ENCODE measurements at places on chromosomes 13 and 19.

DNA sequence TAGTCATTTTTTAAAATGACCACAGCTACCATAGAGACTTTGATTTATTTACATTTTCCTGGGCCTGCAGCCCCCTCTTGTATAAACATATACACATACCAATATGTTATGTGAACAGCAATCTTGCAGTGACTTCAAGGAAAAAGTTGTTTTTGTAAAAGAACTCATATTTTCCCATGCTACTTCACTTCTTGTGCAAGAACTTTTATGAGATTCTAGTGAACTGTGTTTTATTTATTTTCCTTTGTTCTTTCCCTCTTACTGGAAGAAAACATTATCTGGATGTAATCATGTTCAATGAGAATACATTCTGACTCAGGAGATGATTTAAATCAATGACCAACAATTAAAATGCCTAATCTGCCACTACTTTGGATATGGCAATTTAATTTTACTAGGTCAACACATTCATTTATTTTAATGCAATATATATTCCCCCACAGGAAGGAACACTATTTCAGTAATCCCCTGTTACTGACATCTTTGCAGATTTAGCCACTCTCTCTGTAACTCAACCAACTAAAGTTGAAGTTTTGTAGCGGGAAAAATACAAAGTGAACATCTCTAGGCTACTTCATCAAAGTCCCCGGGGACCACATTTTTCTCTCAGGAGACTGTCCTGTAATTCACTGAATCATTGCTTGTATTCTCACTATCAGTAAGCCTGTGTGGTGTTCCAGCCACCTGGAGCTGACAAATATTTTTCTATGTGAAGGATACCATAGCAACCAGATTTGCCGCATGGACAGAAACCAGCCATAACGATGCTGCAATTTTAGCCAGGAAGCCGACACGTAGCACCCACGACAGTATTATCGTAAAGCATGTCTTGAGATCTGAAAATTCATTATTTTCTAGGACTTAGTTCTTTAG, 90.5 kb downstream of the STARD13 start:
- no peak for DNase-seq

DNA sequence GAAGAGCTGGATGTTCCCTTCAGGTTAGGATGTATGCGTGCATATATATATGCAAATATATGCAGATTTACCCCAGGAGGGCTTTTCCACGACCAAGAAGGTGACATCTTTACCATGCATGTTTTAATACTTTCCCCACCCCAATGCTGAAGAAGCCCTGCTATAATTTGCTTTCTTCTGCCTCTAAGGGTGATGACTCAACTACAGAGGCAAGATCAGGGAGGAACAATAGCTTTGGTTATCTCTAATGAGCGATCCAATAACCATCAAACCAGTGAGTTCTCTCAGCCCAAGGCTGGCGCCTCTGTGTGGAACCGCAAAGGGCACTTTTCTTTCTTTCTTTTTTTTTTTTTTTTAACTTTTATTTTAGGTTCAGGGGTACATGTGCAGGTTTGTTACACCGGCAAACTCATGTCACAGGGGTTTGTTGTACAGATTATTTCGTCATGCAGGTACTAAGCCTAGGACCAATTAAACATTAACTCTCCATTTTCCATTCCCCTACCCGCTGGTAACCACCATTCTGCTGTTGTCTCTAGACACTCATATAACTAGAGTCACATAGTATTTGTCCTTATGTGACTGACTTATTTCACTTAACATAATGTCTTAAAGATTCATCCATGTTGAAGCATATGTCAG, 25.7 kb upstream of the UBE2L5 start:
- DNase-seq = no peak

- DNase-seq = no peak
Observed at GRCh38 chr13:110538632-110539031, 22.9 kb downstream of the RAB20 start.

DNA sequence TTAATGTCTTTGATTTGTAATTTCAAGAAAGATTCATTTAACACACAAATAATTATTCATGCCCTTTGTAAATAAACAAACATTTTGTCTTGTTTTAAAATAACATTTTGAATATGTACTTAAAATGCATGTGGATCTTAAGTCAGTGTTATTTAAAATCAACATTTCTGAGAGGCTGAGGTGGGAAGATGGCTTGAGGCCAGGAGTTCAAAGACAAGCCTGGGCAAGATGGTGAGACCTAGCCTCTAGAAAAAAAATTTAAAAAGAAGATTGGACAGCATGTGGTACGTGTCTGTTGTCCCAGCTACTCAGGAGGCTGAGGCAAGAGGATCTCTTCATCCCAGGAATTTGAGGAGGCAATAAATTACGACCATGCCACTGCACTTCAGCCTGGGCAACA, 1268.2 kb downstream of the SLITRK1 start:
- DNase-seq = no peak

- DNase-seq = no peak
Observed at GRCh38 chr13:26558987-26559386, 1.5 kb downstream of the WASF3 start.

- no peak for DNase-seq
Observed at GRCh38 chr19:18737337-18737953, 53.7 kb downstream of the COMP start.

DNA sequence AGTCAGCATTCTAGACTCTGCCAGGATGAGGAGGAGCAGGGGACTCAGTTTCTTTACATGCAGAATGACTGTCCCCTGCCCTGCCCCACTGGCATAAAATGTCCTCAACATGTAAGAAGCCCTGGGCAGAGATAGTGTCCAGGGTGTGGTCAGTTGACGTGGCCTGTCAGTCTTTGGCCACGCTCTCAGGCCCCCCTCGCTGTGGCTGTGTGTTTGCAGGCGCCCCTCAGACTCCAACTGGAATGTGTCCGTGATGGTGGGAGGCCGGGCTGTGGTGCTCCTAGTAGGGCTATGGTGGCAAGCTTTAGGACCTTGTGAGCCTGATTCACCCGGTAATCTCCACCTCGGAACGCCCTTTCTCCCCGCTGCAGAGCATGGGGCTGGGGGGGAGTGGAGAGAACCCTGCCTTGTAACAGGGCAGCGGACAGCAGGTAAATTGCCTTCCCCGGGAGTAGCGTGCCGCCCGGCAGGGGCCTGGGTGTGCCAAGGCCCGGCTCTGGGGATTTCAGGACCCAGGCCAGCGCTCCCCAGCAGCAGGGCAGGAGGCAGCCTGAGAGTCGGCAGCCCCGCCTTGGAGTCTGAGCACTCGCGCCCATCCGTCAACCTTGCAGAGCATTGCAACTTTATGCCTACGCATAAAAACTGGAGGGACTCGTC, 62.3 kb downstream of the CHST8 start:
- no peak for DNase-seq

GRCh38 chr13:32746474-32746873, 160.2 kb downstream of the PDS5B start:
- no peak for DNase-seq
